H7 (cell line): ENCODE measurements at places on chromosomes 2 and 18.

DNA sequence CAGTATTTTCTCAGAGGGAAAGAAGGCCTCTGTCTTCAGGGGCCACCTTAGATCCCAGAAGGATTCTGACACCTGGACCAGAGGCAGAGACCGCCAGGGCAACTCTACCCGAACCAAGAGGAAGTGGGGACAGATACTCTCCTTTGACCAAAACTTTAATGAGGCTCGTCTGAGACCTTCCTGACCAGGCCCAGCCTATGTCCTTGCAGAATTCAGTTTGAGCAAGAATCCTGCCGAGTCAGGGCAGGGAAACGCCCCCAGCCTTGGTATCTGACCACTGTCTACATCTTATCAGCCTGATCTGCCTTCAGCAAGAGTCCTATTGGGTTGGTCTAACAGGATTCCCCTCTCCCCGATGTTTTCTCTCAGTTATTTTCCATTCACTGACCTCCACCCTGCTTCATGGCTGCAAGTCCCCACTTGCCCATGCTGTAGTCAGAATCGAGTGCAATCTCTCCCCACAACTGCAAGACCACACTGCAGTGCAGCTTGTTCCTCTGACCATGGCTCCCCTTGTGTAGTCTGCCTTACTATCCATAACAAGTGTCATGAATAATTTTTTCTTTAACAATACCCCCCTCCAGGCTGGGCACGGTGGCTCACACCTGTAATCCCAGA is 95.0 kb downstream of the MSH2 start:
- DNase-seq: no peak

DNA sequence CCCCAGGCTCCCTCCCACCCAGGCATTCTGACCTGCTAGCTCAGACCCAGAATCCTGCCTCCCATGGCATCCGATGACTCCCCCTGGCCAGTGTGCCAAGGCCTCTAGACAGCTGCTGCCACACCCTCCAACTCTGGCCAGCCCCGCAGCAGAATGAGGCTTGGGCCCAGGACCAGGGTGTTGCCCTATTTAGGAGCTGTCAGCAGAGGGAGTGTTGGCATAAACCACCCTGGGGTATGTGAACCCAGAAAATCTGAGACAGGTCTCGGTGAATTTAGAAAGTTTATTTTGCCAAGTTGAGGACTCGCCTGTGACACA is 134.3 kb downstream of the KLHL29 start:
- DNase-seq: peak; percentile 51

DNA sequence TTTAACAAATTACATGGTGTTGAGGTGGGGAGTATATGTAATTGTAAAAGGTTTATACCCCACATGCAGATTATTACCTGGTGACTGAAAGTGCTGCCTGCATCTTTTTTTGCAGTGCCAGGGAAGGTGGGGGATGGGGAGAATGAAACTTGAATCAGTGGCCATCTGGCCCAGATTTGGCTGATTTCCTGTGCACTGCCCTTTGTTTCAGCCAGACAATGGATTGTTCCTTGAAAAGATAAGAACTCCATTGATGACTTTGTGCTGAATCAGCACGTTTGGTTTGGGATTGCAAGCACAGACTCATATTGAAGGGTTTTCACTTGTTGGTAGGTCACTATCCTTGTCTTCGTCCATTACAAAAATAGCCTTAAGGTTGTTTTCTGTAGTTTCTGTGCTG is 20.9 kb downstream of the GREB1L start:
- DNase-seq: no peak

- DNase-seq: no peak
These were observed 9.7 kb downstream of the VRK2 start for GRCh38 chr2:58056192-58056916.

- DNase-seq: peak; percentile 87
These were observed 77.4 kb downstream of the DCDC2C start for GRCh38 chr2:3780477-3781402.

DNA sequence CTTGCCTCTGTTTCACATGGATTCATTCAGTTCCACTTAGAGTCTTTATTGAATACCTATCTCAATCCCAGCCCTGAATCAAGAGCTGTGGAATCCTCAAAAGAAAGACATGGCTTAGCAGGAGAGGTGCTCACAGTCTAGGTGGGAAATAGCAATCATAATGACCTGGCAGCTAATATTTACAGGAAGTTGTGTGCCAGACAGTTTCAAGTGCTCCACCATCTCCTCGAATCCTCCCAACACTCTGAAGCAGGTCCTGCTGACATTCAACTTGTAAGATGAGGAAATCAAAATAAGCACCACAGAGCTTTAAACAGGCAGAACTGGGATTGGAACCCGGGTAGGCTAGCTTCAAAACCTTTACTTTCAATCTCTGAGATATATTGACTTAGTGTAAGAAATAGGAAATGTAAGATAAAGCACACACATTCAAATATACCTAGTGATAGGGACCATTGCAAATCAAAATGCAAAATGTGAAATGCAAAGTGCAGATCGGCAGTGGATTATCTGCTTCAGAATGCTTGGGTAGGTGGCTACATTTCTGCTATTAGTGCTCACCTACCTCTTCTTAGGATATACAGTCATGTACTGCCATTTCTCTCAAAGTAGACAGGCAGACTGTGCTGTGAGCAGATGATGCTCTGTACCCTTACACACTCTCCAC is 182.0 kb downstream of the PRKCE start:
- DNase-seq: no peak

- DNase-seq: no peak
These were observed 59.8 kb downstream of the BCL2 start for GRCh38 chr18:63259567-63260379.

DNA sequence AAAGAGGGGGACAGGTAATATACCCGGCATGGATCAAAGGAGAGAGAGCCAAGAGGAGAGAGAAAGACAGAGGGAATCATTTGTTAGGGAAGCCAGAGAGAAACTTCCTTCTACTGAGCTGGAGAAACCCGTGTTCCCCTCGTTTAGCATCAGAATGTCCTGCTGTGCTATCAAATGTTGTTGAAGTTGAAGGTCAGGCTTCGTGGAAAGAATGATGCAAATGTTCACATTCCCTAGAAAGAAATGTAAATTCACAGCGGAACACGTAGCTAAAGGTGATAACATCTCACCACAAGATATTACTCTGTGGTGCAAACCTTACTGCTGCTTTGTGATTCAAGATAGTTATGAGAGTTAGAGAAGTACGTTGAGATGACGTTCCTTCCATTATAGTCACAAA is 258.1 kb downstream of the LNPK start:
- DNase-seq: no peak

DNA sequence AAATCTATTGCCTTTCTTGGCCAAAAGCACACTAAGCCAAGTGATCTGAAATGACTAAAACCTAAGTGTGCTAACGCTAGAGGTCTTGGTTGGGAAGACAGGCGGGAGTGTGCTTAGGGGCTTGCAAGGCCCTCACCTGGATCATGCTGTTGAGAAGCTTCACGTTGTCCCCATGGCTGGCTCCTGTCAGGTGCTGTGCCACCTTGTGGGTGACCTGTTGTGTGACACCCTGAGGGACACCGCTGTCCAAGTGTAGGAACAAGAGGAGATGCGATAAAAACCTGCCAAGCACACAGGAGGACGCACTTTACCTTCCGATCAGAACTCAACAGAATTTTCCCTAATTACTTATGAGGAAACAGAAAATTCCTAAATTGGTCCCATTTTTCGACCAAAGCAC is 50.8 kb downstream of the EPG5 start:
- DNase-seq: peak; percentile 34

GRCh38 chr2:37614061-37614738 is 57.2 kb downstream of the CDC42EP3 start:
- no peak for DNase-seq

- no peak for DNase-seq
These were observed 117.6 kb upstream of the EML6 start for GRCh38 chr2:54605836-54606235.

DNA sequence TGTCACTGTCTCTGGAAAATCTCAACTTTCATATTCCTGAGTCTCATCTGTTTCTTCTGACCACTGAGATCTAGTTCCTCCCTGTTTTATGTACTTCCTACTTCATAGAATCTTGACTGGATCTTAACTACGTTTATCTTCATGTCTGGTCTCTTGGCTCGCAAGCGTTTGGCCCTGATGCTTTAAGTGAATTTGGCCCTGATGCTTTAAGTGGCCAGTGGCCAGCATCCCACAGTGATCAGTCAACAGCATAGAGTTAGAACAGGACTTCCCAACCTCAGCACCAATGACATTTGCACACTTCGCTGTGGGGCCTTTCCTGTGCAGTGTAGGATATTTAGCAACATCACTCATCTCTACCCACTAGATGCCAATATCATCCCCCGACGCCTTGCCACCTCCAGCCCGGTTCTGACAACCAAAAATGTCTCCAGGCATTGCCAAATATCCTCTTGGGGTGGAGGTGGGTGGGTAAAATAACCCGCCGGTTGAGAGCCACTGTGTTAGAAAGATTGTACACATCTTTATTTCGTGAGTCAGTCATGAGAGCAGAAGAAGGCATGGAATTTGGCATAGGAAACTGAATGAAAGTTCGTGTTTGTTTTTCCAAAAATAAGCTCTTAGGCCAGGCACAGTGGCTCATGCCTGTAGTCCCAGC is 12.2 kb downstream of the TM4SF20 start:
- no peak for DNase-seq

- DNase-seq: no peak
These were observed 7.1 kb upstream of the CEP68 start for GRCh38 chr2:65049010-65049639.

GRCh38 chr2:143140864-143141661 is 11.8 kb downstream of the ARHGAP15 start:
- DNase-seq: no peak

DNA sequence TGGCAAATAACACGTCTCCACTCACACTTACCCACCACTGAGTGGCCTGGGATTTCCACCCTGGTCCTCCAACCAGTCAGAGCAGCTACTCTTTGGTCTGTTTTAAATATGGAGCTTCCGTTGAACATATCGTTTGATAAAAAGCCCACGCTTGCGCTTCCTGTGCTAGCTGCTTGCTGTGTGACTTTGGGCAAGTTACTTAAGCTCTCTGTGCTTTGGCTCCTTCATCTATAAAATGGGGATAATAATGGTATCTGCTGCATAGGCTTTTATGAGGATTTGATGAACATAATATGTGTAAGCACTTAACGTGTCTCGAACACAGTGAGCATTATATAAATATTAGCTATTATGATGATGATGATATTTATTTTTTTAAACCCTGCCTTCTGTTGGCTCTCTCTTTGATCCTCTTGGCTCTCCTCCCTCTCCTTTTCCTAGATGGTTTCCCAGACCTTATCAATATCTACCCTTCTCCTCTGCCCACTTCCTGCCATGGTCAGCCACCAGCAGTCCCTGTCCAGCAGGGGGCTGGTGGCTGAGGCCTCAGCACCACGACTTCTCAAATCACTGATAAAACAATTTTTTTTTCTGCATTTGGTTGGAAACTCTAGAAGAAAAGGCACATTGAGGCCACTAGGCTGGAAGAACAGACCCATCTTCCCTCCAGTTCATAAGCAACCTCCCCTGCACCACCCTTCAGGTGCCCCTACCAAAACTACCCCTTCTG is 191.9 kb downstream of the LOXHD1 start:
- DNase-seq: no peak

GRCh38 chr18:55584201-55584600 is 3.8 kb downstream of the TCF4 start:
- DNase-seq: no peak

GRCh38 chr2:13021470-13021957 is 304.8 kb downstream of the TRIB2 start:
- DNase-seq: no peak

DNA sequence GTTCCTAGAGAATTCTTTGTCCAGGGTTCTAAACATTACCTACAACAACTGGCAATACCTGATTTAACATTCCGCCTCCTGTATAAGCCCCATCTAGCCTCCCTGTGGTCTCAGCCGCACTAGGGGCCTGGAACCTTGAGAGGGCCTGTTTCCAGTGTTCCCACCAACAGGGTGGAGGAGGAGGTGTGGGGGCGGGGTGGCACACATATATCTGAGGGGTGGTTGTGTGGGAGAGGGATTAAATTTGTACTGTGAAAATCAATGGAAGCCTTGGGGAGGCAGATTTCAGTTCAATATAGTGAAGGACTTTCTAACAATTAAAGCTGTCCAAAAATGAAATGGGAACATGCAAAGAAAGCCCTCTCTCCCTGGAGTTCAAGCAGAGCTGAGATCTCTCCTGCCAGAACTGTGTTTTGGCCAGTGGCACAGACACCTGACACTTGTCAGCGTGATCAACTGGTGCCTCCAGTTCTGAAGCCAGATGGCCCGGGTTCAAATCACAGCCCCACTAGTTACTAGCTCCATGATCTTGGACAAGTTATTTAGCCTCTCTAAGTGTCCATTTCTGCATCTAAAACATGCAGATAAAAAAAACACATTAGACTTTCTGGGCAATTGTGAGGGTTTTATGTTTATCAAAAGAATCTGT is 17.0 kb upstream of the FZD7 start:
- no peak for DNase-seq

DNA sequence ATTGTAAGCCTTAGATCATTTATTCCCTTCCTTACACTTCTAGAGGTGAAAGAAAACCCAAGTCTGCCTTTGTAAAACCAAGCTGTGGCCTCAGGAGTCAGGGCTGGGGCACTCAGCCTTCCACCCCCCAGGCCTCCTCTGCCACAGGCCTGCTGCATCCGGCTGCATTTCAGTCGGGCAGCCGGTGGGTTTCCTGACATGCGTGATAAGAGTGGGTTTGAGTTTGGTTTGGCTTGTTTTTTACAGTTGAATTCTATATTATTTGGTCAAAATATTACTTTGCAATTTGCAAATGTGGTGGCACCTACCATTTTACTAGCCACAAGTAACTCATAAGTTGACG is 42.4 kb downstream of the ADI1 start:
- DNase-seq: no peak

GRCh38 chr2:222039821-222040220 is 259.0 kb downstream of the PAX3 start:
- no peak for DNase-seq

DNA sequence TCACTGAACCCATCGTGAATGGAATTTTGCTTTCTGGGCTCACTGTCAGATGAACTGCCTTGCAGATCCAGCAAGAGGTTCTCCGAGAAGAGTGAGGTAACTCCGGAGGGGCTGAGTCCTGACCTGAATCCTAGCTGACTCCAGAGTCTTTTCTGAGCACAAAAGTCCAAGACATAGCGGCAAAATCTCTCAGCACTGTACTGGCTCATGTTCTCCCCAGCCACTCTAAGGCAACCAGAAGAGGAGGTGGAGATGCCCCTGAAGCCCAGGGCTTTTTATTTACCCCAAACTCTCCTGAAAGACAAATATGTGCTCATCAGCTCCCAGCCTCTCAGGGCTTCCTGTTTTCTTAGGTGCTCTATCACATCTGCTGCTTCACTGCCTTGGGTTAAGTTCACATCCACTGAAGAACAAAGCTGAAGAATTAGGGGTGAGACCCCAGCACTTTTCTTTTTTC is 221.8 kb downstream of the MREG start:
- DNase-seq: no peak

- DNase-seq: no peak
These were observed 370.7 kb upstream of the RAB12 start for GRCh38 chr18:8238507-8238906.
